ENCODE measurements at places on chromosomes 2 and 18.
A peak's percentile ranks its signal among the peaks of the same experiment; 100 is the strongest.

DNA sequence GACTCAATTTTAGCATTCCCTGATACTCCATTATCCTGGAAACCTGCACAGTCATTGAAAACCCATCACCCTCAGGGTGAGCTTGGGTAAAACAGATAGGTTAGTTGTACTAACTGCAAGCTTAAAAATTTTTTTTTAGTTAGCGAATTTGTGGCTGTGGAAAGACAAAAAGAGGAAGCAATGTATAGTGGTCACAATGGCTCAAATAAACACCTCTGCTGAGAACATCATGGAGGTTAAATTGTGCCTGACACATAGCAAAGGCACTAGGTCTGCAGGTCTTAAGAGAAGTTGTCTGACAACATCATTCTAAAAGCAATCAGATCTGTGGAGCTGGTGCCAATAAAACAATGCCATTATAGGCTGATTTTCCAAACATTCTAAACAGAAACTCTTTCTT is 84.4 kb upstream of the CAVIN2 start:
- no peak for DNase-seq

DNA sequence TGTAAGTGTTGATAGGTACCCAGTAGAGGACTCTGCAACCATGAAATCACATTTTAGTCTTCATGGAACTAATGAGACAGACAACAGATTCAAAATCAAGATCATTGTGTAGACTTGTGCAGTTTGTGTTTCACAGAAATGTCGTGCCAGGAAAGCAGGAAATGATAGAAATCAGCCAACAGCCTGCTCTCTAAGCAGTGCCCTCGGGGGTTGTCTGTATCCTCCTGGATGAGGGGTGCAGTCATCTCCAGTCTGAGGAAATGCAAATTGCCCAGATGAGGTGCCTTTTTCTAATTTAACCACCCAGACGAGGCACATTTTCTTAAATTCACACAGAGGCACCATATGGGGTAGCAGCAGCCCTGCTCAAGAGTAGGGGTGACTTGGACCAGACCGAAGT is 663.1 kb downstream of the XIRP2 start:
- DNase-seq = no peak

GRCh38 chr2:128303095-128303791 is 15.4 kb downstream of the HS6ST1 start:
- no peak for DNase-seq

DNA sequence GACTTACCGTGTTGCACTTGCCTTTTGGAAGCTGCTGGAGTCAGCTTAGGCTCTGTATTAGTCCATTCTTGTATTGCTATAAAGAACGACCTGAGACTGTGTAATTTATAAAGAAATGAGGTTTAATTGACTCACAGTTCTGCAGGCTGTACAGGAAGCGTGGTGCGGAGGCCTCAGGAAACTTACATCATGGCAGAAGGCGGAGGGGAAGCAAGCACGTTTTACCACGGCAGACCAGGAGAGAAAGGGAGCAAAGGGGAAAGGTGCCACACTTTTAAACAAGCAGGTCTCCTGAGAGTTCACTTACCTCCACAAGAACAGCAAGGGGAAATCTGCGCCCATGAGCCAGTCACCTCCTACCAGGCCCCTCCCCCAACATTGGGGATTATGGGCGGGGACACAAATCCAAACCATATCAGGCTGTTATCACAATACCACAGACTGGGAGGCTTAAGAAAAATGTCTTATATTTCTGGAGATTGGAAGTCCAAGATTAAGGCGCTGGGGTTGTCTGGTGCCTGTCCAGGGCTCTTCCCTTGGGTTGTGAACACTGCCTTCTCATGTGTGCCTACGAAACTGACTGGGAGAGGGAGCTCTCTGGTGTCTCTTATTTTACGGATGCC is 3.6 kb upstream of the D2HGDH start:
- DNase-seq = no peak

GRCh38 chr2:160612266-160612856 is 118.8 kb upstream of the RBMS1 start:
- DNase-seq = no peak

- no peak for DNase-seq
Observed at GRCh38 chr18:55220523-55220922, 261.3 kb upstream of the CCDC68 start.

- DNase-seq = no peak
Observed at GRCh38 chr2:62931536-62931935, 119.1 kb upstream of the OTX1 start.

GRCh38 chr2:172919732-172920131 is 155.9 kb upstream of the MAP3K20 start:
- no peak for DNase-seq

- no peak for DNase-seq
Observed at GRCh38 chr18:10044054-10044453, 130.2 kb downstream of the VAPA start.

DNA sequence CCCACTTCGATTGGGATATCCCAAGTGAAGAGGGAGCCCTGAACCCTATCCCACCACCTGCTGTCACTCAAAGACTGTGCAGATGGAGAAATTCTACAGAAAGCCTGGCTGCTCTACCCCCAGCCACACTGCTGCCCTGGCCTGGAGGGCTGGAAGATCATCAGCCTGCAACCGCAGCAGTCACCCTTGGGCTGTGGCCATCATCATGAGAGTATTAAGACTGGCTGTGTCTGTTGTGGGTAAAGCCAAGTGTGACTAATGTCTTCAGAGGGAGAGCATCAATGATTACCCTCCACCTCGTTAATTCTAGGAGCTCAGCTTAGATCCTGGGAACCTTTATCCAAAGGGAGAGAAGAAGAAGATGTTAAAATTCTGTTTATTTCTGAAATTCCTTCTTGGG is 221.5 kb downstream of the TFCP2L1 start:
- DNase-seq = no peak

GRCh38 chr2:241810307-241811200 is 1.6 kb downstream of the NEU4 start:
- DNase-seq = no peak

- DNase-seq = no peak
Observed at GRCh38 chr2:226798422-226799210, 1.0 kb downstream of the IRS1 start.

DNA sequence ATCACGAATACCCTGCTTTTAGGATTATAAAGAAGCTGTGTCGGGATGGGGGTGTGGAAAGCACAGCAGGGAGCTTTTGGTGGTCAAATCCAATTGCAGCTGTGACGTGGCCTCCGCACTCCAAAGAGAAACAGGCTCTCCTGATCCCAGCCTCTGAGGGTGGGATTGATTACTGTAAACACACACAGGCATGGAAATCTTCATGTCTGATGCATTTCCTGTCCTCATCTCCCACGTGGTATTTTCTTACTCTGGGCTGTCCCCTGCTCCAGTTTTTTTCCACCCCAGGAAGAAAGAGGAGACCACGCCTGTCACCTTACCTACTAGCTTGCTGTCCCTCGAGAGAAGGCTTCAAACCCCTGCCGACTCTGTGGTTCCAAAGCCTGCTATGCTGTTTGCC is 22.7 kb downstream of the RNF152 start:
- no peak for DNase-seq

DNA sequence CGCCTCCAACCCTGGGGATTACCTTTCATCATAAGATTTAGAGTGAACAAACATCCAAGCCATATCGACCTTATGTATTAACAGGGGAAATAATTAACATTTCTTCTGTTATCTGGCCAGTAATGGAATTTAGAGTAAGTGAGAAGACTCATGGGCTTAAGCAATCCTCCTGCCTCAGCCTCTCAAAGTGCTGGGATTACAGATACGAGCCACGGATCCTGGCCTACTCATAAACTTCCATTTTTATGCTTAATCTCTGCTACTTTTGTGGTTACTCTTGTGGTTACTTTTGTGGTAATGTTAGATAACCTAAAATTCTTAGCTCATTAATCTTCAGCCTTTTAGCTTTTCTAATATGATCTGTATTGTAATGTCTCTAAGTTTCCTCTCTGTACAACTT is 159.3 kb upstream of the SLC8A1 start:
- no peak for DNase-seq

- no peak for DNase-seq
Observed at GRCh38 chr2:154710685-154711084, 12.2 kb downstream of the KCNJ3 start.

GRCh38 chr18:60446821-60447220 is 74.2 kb upstream of the MC4R start:
- peak; percentile 1 for DNase-seq

DNA sequence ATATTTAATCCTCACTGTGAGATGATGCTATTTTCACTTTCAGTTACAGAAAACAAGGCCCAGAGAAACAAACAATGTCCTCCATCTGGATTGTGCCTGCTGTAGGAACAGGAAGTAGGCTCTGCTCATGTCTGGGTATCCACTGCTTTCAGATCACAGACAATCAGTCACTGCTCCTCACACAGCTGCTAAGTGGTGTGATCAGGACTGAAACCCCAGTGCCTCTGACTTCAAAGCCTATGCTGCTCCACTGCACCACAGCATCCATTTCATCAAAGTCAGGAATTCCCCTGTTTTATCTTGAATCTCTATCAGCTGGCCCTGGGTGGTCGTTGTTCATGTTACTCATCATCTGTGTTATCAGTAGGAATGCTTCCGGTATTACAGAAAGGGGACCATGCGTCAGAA is 303.8 kb upstream of the TRIB2 start:
- DNase-seq = no peak

DNA sequence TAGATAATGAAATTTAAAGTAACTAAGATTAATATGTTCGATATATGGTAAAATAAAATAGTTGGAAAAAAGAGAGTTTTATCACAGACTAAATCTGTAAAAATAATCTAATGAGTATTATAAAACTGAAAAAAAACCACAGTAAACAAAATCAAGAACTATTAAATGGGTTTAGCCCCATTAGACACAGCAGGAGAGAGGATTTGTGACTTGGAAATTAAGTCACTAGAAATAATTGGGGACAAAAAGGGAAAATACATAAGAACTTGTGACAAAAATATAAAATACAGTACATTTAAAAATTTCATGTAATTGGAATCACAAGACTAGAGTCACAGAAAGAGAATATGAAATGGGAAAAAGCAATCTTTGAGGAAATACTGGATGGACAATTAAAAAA is 1114.6 kb upstream of the KLHL29 start:
- DNase-seq = no peak

GRCh38 chr2:20594957-20595356 is 55.9 kb downstream of the HS1BP3 start:
- no peak for DNase-seq

GRCh38 chr2:215137329-215137686 is 1.1 kb downstream of the ABCA12 start:
- DNase-seq = no peak

DNA sequence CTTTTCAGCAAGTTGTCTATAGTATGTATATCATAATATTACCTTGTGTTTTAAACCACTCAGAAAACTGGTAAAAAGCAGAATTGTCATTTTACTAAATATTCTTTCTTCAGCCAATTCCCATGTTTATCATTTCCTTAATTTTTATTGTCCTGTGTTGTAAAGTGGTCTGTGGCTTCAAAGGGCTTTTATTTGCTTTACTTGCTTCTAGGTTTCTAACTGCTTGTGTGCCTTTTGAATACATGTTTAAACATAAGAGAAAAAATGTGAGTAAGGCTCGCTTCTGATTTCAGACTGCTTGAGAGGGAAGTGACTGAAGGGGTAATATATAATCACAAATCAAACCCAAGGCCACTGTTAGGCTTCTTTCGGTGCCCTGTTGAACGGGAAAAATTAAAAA is 407.5 kb upstream of the NRP2 start:
- DNase-seq = no peak

DNA sequence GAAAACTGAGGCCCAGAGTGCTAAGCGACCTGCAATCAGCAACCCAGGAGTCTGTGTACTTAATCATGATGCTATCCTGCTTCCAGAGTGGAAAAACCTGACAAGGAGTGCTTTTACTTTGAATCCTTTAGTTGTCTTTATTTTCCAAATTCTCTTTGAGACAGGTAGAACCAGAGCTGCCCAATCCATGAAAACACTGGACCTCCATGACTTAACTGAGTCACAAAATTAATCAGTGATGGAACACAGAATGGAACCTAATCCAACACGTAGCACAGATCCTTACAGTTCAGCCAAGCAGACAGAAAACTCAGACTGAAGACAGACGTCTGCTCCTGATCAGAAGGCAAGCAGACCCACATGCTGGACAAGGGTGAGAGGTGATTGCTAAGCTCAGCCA is 175.6 kb downstream of the BCL11A start:
- no peak for DNase-seq

DNA sequence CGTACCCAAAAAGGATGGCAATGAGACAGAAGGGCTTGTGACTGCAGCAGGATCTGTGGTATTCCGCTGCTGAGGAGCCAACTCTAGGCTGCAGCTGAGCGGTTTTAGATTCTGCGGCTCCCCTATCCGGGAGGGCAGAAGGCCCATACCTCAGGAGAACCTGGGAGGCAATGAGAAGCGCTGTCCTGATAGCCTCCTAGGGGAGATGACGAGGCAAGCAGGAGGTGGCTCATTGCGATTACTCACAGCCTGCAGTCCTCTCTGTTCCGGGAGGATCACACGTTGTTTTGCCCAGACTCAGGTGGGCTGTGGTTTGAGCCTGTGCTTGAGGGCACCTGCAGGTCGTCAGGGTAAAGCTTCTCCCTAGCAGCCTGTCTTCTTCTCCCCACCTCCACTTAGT is 65.1 kb downstream of the COA5 start:
- DNase-seq = no peak

DNA sequence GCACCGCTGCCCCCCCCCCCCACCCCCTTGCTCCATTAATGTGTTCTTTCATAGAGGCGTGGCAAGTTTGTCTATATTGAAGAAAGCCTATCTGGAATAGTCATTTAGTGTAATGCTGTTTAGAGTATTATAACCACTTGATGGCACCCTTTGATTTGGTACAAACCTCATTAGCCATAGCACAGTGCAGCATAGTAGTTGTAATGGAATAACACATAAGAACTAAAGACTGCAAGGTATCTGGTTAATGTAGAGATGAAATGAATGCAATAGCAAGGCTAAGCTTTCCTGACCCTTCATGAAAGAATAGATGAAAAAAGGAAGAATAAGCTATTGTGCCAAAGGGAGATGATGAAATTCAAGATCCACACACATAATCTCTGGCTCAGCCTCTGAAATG is 81.9 kb downstream of the EHBP1 start:
- DNase-seq = peak; percentile 76

- no peak for DNase-seq
Observed at GRCh38 chr2:120820263-120820952, 84.7 kb downstream of the GLI2 start.

GRCh38 chr2:105052773-105053172 is 14.9 kb downstream of the MRPS9 start:
- DNase-seq = no peak

- DNase-seq = no peak
Observed at GRCh38 chr2:16741498-16741897, 75.9 kb upstream of the CYRIA start.

GRCh38 chr18:67144329-67144728 is 372.2 kb downstream of the DSEL start:
- DNase-seq = no peak

GRCh38 chr2:195838002-195838401 is 181.0 kb downstream of the SLC39A10 start:
- DNase-seq = no peak

All from SW480 (cell line).